ENCODE measurements at places on chromosomes 4 and X. TPM values are rescaled to one million over a fixed set of nuclear protein-coding genes. Genes with fewer than 3 reads are reported as not detected.

GRCh38 chrX:20016616-20016945, 25.7 kb upstream of the BCLAF3 start:
- no peak for DNase-seq

DNA sequence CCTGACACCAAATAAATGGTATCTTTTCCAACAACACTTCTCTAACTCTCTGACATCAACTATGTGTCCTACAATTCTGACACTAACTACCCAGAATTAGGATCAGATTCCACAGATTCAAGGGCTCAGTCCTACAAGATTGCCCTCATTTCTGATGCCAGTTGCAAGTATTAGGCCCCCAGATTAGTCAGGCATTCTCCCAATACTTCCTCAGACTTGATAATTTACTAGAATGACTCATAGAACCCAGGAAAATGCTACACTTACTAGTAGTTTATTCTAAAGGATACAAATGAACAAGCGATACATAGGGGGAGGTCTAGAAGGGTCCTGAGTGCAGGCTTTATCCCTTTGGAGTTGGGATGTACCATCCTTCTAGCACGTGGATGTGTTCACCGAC, 8.5 kb downstream of the TIGD2 start:
- no peak for DNase-seq

- no peak for DNase-seq
These were observed 10.6 kb downstream of the FAM184B start for GRCh38 chr4:17770845-17771244.

DNA sequence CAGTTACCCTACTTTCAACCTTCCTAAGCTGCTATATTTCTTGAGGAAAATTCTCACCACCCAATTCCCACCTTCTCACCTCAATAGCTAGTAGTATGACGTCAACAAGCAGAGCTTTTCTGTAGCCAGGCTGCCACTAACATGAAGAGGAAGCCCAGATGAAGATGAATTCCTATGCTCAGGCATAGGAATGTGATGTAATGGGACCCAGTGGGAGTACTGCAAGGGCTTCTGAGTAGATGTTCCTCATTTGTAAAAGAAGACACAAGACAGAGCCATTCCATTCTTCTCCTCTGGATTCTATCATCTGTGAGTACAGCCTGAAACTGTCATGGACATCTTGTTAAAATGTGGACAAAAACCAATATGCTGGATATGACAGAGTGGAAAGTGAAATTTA, 81.6 kb upstream of the KLF3 start:
- DNase-seq = no peak

HOPX gene
- 83.0 TPM for polyA plus RNA-seq

CXCL8 gene
- polyA plus RNA-seq = 0.59 TPM

GRCh38 chr4:184351560-184352451, 122.5 kb downstream of the IRF2 start:
- no peak for DNase-seq

DNA sequence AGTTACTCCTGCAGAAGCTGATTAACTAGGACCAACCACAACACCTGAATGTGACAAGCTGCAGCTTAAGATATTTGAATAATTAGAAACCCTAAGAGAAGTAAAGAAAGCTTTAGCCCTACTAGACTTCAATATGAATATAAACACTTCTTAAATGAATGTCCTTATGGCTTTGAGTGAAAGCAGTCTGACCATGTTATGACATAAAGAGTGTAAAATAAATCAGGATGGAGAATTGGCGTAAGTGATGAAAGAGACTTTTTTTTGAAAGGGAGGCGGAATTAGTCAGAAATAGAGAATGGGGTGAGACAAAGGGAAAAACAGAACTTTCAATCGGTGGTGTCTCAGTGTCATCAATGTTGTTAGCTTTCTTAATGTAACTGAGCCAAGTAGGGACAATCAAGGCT, 117.2 kb upstream of the MAGEB16 start:
- DNase-seq = no peak

C4orf36 gene
- polyA plus RNA-seq = 0.54 TPM

GRCh38 chrX:18698737-18699650, 8.5 kb upstream of the PPEF1 start:
- no peak for DNase-seq

RADX gene
- polyA plus RNA-seq = 1.4 TPM

DNA sequence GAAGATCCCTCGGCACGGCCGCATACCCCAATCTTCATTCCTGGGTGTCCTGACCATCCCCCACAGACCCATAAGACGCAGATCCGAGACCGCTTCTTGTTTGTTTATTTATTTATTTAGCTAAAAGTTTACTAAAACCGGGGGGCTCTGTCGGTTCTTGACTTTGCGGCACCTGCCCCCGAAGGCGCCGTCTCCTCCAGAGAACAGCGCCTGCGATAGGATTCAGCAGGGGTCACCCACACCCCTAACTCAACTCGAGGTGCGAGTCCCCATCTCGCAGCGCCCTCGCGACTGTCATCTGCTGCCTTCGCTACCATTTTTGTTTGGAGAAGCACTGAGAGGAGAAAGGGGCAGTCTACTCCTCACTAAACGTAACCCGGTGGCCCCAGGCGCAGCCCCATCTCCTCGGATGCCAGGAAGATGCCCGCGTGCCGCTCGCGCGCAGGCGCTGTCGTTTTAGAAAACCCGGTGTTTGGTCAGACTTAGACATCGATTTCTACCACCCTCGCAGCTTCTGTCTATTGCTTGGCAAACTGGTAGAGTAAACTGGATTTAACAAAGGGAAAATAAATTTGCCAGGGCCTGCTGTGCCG, 18.9 kb upstream of the GPR101 start:
- peak; percentile 0 for DNase-seq

DNA sequence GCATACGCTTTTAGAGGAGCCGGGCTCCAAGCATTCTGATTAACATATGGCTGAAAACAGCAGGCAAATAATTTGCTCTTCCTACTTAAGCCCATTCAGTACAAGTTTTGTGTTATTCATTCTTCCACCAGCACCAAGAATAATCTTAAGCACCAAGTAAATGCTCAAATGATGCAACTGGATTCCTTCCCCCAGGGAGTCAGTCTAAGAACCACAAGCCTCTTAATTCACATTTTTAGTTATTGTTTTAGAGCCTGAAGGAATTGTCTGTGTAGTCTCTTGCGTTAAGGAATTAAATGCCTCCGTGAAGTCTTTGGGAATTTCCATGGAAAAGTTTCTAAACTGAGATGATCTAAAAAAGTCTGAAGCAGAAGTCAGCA, 61.5 kb upstream of the MAGEB2 start:
- no peak for DNase-seq

DNA sequence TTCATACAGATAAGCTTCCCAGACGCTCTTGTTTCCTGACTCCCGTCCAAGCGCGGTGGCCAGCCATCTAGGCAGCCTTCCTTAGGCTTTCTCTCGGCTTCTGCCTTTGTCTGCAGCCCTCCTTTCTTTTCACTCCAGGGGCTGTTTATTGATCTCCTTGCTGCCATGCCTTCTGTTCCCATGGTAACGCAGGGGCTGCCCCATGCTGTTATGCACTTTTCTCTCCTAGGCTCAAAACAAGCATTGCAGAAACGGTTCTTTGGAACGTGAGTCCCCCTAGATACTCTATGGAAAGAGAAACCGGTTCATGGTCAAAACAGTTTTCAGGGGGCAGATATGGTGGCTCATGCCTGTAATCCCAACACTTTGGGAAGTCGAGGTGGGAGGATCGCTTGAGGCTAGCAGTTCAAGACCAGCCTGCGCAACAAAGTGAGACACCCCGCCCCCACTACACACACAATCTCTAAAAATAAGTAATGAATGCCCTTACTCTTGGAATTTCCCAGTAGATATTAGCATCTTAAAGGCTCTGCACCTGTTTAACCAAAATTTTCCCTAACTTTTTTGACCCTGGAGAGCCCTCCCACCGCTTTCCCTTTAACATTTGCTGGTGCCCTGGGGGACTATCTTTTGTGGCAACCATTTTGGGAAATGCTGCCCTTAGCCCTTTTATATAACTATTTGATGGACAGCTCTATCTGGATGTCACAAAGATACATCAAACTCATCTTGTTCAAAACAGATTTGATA, 53.9 kb upstream of the ZNF157 start:
- no peak for DNase-seq

GRCh38 chr4:23782778-23783437, 106.9 kb downstream of the PPARGC1A start:
- DNase-seq = peak; percentile 39

GRCh38 chr4:71217688-71218087, 121.1 kb upstream of the SLC4A4 start:
- no peak for DNase-seq

GRCh38 chr4:71209161-71209560, 129.7 kb upstream of the SLC4A4 start:
- no peak for DNase-seq

DCAF8L2 gene
- not detected for polyA plus RNA-seq

DNA sequence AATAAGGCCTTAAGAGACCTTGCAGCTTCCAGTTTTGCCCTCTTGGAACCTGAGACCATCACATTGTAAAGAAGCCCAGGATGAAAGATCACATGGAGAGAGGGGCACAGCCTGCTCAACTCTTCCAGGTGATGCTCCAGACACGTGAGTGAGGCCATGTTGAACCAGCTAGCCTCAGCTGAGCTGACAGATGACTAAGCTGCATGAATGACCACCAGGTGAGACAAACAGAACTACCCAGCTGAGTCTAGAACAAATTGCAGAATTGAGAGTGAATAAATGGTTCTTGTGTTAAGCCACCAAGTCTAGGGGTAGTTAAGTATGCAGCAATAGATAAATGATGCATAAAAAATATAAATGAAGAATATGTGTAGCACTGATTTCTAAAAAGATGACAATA, 16.8 kb upstream of the GPR82 start:
- no peak for DNase-seq

- peak; percentile 17 for DNase-seq
These were observed 56.3 kb downstream of the ZAR1 start for GRCh38 chr4:48546336-48546735.

DNA sequence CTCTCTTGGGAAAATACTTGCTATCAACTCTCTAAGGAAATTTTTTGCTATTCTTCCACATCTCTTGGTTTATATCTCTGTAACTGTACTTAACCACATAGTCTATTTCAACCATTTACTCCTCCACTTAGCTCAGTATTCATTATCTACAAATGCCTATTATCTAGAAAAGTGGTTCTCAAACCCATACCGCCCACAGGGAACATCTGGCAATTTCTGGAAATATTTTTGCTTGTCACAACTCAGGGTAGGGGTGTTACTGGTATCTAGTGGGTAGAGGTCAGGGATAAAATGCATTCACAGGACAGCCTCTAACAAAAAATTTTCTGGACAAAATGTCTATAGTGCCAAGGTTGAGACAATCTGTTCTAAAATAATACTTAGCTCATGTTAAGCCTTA, 14.4 kb downstream of the ATRX start:
- no peak for DNase-seq

GRCh38 chrX:114582698-114583395, 1.0 kb upstream of the HTR2C start:
- no peak for DNase-seq

GRCh38 chrX:111505783-111506182, 5.7 kb upstream of the SERTM2 start:
- DNase-seq = no peak

GTPBP6 gene
- polyA plus RNA-seq = 69.7 TPM

CYSLTR1 gene
- 0.79 TPM for polyA plus RNA-seq

HMX1 gene
- not detected for polyA plus RNA-seq

CDKL2 gene
- not detected for polyA plus RNA-seq

IBSP gene
- not detected for polyA plus RNA-seq

- no peak for DNase-seq
These were observed 951.8 kb upstream of the IGFBP7 start for GRCh38 chr4:58061967-58062366.

- peak; percentile 84 for DNase-seq
These were observed 733 bp upstream of the NAA15 start for GRCh38 chr4:139300431-139301112.

DNA sequence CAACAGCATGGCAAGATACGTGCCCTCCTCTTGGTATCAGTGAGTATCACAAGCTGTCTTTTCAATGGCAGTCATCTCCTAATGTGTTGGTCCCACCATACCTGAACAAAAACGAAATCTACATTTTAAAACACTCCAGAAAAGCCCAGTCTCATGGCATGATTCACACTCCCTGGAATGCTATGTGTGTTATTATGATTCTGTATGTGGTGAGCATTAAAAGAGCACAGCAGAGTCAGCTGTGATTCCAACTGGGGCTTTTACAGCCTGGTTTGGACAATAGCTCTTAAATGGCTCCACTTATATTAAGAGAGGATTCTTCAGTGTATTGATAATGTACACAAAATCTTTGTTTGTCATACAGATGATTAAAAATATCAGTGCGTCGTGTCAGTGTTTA, 274.1 kb upstream of the GK2 start:
- DNase-seq = no peak

RAP2C gene
- 10.8 TPM for polyA plus RNA-seq

- no peak for DNase-seq
These were observed 13.1 kb downstream of the ZMAT1 start for GRCh38 chrX:101918751-101919150.

- peak; percentile 70 for DNase-seq
These were observed 27.1 kb downstream of the AWAT2 start for GRCh38 chrX:70022616-70023015.

- no peak for DNase-seq
These were observed 3.8 kb downstream of the DOK7 start for GRCh38 chr4:3466691-3467600.

- DNase-seq = peak; percentile 70
These were observed 540 bp upstream of the HADH start for GRCh38 chr4:107989162-107989536.

- no peak for DNase-seq
These were observed 48.2 kb downstream of the SPCS3 start for GRCh38 chr4:176367771-176368465.

CXCL9 gene
- not detected for polyA plus RNA-seq

- peak; percentile 5 for DNase-seq
These were observed 6.3 kb downstream of the FMR1 start for GRCh38 chrX:147917700-147918695.

- no peak for DNase-seq
These were observed 193.3 kb upstream of the FAM9B start for GRCh38 chrX:9227276-9227675.

TET2 gene
- 3.0 TPM for polyA plus RNA-seq

DNA sequence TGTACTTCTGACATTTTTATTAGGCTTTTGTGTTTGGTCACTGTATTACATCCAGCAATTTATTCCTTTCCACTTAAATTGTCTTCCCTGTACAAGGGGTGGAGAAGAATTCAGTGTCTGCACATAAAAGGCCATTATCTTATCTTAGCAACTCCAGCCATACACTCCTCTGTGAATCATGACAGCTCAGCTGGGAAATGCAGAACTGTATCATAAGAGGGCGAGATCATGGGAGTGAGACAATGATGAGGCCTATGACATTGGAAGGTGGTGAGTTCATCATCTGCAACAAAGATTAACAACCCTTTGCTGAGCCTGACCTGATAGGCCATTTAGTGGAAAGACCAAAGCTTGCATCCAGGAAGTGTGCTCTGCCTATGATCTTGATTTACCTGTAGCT, 33.3 kb downstream of the SLIT2 start:
- DNase-seq = no peak

GRCh38 chr4:126057371-126057770, 742.6 kb downstream of the FAT4 start:
- DNase-seq = no peak

DNA sequence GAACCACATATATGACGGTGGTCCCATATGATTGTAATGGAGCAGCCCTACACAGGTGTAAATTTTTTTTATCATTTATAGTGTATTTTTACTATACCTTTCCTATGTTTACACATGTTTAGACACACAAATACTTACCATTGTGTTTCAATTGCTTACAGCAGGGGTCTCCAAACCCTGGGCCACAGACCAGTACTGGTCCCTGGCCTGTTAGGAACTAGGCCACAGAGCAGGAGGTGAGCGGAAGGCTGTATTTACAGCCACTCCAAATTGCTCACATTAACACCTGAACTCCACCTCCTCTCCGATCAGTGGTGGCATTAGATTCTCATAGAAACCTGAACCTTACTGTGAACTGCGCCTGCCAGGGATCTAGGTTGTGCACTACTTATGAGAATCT, 201.8 kb upstream of the NDST4 start:
- no peak for DNase-seq
